HFFc6 (cell line): ENCODE measurements at places on chromosomes 11 and 22. TPM values are rescaled to one million over a fixed set of nuclear protein-coding genes. Genes with fewer than 3 reads are reported as not detected.

DNA sequence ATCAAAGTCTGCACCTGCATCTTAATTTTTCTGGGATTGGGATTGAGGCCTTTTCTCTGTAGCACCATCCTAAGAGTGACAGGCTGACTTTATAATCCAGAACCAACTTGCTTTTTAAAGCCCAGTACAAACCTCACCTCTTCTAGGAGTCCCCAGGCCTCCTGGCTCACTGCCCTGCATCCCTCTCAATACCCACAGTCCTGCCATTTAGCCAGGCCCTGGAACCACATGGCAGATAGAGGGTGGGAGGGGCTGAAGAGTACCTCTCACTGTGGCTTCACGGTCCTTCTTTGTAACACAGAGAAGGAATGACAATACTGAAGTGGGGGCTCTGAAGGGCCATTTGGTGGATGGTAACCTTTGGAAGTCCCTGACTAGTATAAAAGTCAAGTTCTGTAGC is 63.5 kb upstream of the PHOX2A start:
- H3K36me3 ChIP-seq: peaks cover 20% of the 10 kb centered on the region; the same call in 1 of the 2 replicates
- H3K4me1 ChIP-seq: peaks cover 21% of the 10 kb centered on the region
- H3K27ac ChIP-seq: no peak overlapping the region
- DNase-seq: no peak

- DNase-seq: no peak
- no peaks in the 10 kb centered on the region for H3K4me1 ChIP-seq
- no peak overlapping the region for H3K4me3 ChIP-seq
- H3K36me3 ChIP-seq: no peaks in the 10 kb centered on the region
Measured at GRCh38 chr22:37985050-37985585, 763 bp upstream of the SOX10 start.

DNA sequence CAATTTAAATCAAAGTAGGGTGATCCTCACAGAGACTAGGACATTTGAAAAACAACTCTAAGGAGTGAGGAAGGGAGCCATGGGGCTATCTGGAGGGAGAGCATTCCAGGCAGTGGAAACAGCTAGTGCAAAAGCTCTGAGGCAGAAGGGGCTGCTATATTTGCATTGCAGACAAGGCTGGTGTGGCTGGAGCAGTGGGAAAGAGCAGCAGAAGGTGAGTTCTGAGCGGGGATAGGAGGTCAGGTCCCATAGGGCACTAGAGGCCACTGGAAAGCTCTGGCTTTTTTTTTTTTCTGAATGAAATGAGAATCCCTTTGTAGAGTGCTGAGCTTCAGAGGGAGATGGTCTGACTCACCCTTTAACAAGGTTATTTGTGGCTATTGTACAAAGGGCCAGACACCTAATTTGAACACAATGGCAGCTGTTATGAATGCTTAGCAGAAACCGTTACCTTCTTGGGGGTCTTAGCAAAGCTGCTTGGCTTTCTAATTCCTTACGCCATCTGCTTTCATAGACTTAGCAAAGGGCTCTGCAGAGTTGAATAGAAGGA is 291.6 kb downstream of the BUD13 start:
- no peaks in the 10 kb centered on the region for H3K36me3 ChIP-seq
- no peak for DNase-seq
- H3K27me3 ChIP-seq: no peaks in the 10 kb centered on the region
- H3K4me1 ChIP-seq: no peaks in the 10 kb centered on the region
- H3K4me3 ChIP-seq: no peak overlapping the region
- no peak overlapping the region for H3K27ac ChIP-seq

DNA sequence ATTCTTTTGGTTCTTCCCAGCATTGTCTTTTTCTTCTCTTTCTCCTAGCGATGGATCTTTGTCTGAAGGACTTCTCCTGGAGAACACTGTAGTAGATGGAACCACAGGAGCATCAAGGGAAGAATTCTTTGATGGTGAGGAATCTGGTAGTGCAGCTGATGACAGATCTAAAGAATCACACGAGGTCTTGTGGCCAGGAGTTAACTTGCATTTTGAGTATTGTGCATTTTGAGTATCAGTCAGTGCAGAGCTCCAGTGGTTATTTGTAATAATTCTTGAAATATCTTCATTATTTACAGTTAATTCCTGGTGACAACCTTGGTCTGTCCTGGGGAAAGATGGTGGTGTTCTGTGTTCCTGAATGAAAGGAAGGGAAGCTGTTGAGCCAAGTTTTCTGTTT is 14.5 kb upstream of the POGLUT3 start:
- H3K4me1 ChIP-seq: peaks cover 33% of the 10 kb centered on the region
- H3K27me3 ChIP-seq: peaks cover 8% of the 10 kb centered on the region
- H3K4me3 ChIP-seq: no peak overlapping the region
- peaks cover 7% of the 10 kb centered on the region; the same call in 1 of the 2 replicates for H3K36me3 ChIP-seq

GRCh38 chr22:31278151-31278621 is 14.1 kb downstream of the PIK3IP1 start:
- no peak for DNase-seq
- no peak overlapping the region for H3K4me3 ChIP-seq
- H3K27ac ChIP-seq: no peak overlapping the region
- H3K27me3 ChIP-seq: no peaks in the 10 kb centered on the region; the same call in 1 of the 2 replicates

- H3K36me3 ChIP-seq: no peaks in the 10 kb centered on the region
- no peak overlapping the region for H3K27ac ChIP-seq
- peaks cover 37% of the 10 kb centered on the region for H3K4me1 ChIP-seq
- peaks cover 8% of the 10 kb centered on the region for H3K27me3 ChIP-seq
- no peak for DNase-seq
Measured at GRCh38 chr11:134071306-134071705, 2.4 kb downstream of the JAM3 start.

- H3K4me1 ChIP-seq: no peaks in the 10 kb centered on the region
- no peak overlapping the region for H3K27ac ChIP-seq
- peaks cover 13% of the 10 kb centered on the region for H3K27me3 ChIP-seq
- DNase-seq: no peak
Measured at GRCh38 chr11:45605051-45605450, 60.4 kb downstream of the CHST1 start.

Gene CCDC134
- 8.2 to 10.4 TPM (median 8.8 TPM) in 3 replicates for total RNA-seq

Gene BBS1
- 13.0 to 20.5 TPM (median 16.0 TPM) in 3 replicates for total RNA-seq

Gene PKNOX2
- total RNA-seq: not detected in 3 replicates

Gene UPB1
- 0.12 to 0.20 TPM in 2 of 3 replicates, not detected in the other for total RNA-seq
